Astrocyte of the spinal cord (primary cell): ENCODE measurements at places on chromosomes 4 and X.

GRCh38 chrX:129905787-129906580 lies at the start of gene UTP14A:
Gene UTP14A, plus strand, starts transcription at chrX:129906164. Its CDS starts 47 bp downstream, at chrX:129906211.
- DNase-seq = peak; percentile 91

- no peak for DNase-seq
Measured at GRCh38 chr4:80921441-80921840, 109.1 kb upstream of the BMP3 start.

DNA sequence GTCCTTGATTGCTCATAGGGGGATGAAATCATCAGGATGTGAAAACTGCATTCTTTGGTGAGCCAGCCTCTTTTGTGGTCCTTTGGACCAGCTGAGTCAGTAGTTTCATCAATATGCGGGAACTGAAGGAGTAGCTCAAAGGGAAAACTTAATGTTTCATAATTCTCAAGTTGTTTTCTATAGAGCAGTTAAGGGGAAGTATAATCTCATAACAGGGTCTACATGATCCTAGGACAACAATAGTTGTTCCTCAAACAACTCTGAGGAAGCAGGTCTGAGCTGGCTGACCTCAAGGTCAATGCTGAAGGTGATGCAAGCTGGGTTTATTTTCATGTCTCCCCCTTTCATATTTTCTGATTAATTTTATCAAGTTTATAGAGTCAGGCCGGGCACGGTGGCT lies 36.1 kb upstream of the IRF2 start:
- no peak for DNase-seq

DNA sequence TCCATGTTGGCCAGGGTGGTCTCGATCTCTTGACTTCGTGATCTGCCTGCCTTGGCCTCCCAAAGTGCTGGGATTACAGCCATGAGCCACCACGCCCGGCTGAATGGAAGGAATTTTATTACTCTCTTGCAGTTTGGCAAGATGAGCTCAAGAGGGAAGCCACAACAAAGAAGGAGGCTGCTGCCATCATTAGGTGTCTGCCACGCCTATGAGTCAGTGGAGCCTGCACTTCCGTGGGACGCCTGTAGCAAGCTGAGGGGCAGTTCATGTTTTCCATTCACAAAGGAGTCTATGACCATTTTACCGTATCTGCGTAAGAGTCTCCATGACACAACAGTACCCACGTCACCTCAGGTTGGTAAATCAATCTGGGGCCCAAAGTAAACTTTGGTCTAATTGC lies 51.2 kb upstream of the CHRNA9 start:
- DNase-seq = peak; percentile 80

- DNase-seq = no peak
Measured at GRCh38 chr4:663046-663437, 11.0 kb downstream of the ATP5ME start.
